ENCODE measurements at places on chromosomes 3 and 15.

GRCh38 chr3:10294030-10294586 lies 1.4 kb upstream of the GHRL start:
- no peak for DNase-seq

- no peak for DNase-seq
These were observed 38.5 kb downstream of the SMAD3 start for GRCh38 chr15:67103869-67104268.

GRCh38 chr3:190877925-190878324 lies 15.4 kb upstream of the GMNC start:
- DNase-seq: no peak

GRCh38 chr3:44982817-44983216 lies 6.8 kb downstream of the EXOSC7 start:
- DNase-seq: no peak

DNA sequence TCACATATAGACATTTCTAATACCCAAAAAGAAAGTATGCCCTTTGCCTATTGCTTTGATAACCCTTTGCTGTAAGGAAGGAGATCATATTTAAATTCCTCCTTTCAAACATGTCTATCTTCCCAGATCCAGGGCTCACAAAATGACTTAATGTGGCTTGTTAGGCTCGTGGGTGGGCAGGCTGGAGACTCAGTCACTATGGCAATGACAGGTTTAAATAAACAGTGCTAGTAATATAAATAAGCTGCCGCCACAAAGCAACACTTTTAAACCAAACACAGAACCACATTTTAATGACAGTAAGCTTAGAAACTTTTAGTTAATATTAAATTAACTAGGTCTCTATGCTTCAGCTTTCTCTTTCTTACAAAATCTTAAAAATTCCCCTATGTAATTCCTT lies 616.0 kb upstream of the NAALADL2 start:
- no peak for DNase-seq

- no peak for DNase-seq
These were observed 70.9 kb downstream of the IMPG2 start for GRCh38 chr3:101249522-101249921.

DNA sequence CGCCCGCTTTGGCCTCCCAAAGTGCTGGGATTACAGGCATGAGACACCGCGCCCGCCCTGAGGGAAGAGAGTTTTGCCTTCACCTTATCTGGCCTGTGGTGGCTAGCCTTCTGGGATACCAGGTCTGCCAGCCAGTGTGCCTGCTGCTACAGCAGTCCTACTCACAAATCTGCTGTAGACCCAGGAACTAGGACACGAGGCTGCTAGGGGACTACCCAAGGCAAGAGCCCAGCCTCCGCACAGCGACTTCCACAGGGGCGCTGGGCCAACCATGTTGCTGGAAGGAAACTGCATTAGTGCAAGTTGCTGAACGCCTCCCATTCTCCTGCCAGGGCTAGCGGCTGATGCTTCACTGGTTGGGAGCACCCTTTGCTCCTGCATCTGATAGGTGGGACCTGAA lies 53.7 kb downstream of the DHX30 start:
- no peak for DNase-seq

All from stimulated activated CD8-positive, alpha-beta memory T cell treated with anti-CD3 and anti-CD28 coated beads, Interleukin-4, amount 100 ng/mL, for 1 hour (primary cell).